ENCODE measurements at places on chromosomes 2 and 18.

- no peak for DNase-seq
Observed at GRCh38 chr2:232890896-232891601, 21.0 kb downstream of the SNORC start.

DNA sequence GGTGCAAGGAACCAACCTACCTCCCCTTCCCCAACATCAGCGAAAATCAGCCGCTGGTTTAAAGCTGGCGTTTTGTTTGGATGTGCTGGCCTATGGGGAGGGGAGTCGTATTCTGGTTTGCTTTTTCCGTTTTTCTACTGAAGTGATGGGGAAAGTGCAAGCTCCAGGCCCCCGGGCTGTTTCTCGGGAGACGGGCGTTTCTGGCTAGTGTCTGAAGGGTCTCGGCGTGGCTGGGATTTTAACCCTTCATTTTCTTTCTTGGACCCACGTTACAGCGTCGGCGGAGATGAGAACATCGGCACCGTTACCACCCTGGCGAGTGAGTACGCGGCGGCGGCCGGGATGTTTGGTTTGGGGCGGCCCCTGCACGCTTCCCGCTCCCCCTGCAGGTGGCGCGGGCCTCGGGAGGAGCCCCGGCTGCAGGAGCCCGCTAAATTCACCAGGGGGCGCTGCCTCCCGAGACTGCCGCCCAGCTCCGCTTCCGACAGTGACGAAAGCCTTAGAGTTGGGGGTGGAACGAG lies 70.7 kb downstream of the PLB1 start:
- DNase-seq = peak; percentile 84

- peak; percentile 7 for DNase-seq
Observed at GRCh38 chr2:32064021-32064601, 755 bp downstream of the SPAST start.

GRCh38 chr2:169095621-169096105 lies 26.3 kb downstream of the DHRS9 start:
- DNase-seq = no peak

DNA sequence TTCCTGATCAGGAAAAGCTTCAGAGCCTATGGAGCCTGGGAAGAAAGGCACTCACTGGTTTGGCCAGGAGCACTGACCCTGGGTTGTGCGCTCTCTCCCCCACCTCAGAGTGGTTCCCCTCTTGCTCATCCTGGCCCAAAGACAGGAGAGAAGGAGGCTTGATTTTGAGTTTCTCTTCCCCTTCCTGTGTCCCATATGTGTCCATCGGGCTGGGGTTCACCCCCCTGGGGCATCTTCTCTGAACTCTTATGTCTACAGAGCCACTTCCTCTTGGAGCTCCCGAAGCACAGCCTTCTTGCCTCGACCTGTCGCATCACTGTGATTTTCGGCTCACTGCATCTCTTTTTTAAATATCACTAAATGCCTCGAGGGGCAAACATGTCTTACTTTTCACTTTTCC lies 692.3 kb downstream of the RNF144A start:
- DNase-seq = no peak

DNA sequence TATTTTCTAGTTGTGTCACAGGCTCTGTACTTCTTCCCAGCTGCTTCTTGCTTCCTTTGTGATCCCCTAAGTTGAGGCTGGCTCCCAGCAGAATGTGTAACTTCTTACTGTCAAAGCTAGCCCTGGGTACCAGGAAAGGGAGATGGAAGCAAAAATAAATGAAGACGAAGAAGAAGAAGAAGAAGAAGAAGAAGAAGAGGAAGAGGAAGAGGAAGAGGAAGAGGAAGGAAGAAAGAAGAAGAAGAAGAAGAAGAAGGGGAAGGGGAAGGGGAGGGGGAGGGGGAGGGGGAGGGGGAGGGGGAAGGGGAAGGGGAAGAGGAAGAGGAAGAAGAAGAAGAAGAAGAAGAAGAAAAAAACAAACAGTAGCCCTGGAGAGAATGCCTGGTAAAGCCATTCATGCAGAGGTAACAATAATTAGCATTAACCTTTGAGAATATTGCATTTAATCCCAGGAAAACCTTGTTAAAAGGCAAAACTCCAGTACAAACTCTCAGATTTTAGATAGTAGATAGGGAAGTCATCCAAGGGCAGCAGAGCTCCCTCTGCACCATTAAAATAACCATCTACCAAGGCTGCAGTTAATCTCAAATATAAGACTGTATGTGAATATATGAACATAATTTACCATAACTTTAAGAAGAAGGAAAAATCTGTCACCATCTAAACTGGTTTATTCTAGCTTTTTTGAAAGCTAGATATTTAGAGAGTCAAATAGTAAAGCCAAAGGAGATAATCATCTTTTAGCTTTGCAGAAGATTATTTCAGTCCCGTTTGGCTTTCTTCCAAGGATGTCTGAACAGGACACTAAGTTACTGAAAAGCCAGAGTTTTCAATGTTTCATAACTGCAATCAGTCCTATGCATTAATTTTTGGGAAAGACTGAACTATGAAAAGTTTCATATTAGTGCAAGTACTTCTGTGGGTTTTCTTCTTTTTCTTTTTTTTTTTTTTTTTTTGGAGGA lies 44.3 kb upstream of the FBXO11 start:
- no peak for DNase-seq

- DNase-seq = no peak
Observed at GRCh38 chr18:371609-371982, 103.7 kb upstream of the THOC1 start.

DNA sequence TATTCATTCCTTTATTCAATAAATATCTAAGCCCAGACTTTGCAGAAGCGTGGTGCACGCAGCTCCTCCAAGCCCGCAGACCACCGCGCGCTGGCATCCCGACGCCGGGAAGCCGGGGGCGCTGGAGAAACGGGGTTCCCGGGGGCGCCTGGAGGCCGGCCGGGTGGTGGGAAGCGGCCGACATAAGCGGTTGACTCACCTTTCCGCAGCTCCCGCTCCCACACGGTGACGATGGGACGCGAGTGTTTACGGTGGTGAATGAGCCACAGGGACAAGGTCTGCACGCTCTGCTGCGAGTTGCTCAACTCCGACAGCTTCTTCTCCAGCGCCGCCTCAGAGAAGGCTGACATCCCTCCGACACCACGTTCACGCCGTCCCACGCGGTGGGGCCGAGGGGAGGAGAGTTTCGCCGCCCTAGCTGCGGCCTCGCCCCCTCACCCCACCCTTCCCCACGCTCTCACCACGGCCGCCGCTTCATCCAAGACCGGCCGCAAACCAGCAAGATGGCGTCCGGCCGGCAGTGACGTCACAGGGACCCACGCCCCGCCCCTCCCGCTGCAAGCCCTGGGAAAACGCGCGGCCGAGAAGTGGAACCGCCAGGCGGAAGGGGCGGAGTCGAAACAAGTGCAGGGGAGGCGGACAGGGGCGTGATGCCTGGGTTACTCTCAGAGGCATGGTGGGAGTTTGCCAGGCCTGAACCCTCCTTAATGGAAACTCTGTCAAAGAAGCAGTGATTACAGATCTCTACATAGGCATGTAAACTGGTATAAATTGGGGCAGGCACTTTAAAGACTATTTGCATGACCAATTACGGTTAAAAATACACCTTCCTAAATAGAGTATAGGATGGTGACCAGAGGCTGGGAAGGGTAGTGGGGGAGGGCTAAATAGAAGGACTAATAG lies at the start of gene RPRD1A:
Gene RPRD1A, minus strand, starts transcription at position 505 of the 903 bp plus-strand sequence. Its CDS starts 155 bp downstream, at position 350.
- peak; percentile 98 for DNase-seq

- no peak for DNase-seq
Observed at GRCh38 chr2:174059884-174060244, 94.7 kb upstream of the SP3 start.

- no peak for DNase-seq
Observed at GRCh38 chr2:46861916-46862315, 53.7 kb downstream of the MCFD2 start.

- no peak for DNase-seq
Observed at GRCh38 chr2:126730655-126731054, 74.7 kb downstream of the GYPC start.

DNA sequence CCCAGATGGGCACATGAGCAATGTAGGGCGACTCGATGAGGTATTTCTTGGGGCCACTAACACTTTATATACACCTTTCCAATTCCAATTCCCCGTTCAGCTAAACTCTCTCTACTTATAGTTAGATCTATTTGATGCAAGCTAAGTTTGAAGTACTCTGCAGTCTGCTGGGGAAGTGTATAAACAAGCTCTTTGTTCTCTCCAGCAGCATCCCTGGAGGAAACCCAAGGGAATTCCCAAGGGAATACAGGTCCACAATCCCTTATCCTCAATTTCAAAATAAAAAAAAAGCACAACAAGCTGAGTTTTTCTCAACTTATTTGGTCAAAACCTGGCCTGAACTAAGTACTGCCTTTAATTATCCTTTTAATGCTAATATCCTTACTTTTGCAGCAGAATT lies 433.3 kb downstream of the NBAS start:
- DNase-seq = no peak

DNA sequence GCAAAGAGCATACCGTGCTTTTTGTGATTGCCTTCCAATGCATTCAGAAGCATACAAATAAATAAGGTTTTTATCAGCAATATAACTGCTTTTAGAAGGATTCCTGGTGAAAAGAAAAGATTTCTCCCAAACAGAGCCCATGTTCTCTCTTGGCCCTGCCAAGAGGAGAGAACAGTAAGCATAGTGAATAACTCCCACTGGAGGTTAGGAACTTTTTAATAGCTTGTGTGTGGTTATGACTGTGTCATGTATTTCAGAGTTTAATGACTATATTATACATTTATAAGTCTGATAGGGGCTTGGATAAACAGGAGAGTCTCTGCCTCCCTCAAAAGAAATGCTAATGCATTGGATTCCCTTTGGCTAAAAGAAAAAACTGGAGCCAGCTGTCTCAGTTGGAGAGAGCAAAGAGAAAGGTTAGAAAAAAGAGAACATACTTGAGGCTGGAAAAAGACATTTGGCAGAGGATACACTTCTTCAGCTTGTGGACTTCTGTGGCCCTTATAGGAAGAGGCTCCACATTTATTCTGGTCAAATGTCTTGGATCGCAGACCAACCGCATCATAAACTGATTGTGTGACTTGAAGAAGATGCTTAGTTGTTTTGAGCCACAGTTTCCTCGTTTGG lies 63.0 kb upstream of the SPRED2 start:
- no peak for DNase-seq

GRCh38 chr2:102703748-102704147 lies 58.1 kb upstream of the TMEM182 start:
- no peak for DNase-seq

- DNase-seq = no peak
Observed at GRCh38 chr2:102518170-102518569, 45.1 kb downstream of the SLC9A4 start.

DNA sequence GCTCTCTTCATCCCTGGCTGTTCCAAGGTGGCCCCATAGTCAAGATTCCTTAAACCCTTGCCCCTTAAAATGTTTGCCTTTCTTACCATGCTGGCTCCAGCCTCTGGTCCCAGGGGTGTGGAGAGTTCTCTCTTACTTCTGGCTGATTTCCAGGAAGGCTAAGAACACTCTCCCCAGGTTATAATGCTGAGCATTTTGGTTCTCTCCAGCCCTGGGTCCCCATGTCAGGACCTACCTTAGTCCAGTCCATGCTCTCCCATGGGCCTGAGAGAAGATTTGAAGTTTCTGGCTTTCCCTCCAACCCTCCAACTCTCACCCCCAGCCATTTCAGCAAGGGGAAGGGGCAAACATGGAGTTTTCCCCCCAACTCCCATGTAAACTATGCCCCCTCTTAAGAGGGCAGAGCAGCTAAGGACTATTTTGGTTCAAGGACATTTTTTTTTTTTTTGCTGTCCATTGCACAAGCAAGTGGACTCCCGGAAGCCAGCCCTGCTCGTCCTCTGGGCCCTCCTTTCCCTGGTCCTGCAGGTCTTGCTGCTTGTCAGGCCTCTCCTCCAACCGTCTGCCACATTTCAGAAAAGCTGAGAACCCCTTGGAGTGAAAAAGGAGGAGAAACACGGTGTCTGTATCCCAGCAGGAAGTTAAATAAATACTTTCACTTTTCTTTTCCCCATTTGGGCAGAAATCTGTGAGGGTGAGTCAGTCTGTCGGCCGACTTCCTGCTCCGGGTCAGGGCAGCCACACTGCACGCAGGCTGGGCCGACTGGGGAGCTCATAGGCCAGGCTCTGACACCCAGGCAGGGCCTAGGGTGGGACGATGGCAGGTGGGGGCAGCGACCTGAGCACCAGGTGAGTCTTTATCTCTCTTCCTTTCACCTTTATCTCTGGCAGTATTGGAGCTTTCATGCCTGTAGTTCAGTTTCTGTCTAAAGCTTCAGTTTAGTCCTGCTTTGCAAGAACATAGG lies at the start of gene SP140L:
Gene SP140L, plus strand, starts transcription at position 741 of the 965 bp plus-strand sequence. Its CDS starts 77 bp downstream, at position 818.
- DNase-seq = peak; percentile 75

DNA sequence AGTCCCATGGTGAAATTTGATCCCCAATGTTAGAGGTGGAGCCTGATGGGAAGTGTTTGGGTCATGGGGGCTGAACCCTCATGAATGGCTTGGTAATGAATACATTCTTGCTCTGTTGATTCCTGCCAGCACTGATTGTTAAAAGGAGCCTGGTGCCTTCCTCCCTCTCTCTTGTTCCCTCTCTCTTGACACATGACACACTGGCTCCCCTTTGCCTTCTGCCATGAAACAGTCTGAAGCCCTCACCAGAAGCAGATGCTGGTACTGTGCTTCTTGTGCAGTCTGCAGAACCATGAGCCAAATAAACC lies 30.6 kb upstream of the EPC2 start:
- no peak for DNase-seq

DNA sequence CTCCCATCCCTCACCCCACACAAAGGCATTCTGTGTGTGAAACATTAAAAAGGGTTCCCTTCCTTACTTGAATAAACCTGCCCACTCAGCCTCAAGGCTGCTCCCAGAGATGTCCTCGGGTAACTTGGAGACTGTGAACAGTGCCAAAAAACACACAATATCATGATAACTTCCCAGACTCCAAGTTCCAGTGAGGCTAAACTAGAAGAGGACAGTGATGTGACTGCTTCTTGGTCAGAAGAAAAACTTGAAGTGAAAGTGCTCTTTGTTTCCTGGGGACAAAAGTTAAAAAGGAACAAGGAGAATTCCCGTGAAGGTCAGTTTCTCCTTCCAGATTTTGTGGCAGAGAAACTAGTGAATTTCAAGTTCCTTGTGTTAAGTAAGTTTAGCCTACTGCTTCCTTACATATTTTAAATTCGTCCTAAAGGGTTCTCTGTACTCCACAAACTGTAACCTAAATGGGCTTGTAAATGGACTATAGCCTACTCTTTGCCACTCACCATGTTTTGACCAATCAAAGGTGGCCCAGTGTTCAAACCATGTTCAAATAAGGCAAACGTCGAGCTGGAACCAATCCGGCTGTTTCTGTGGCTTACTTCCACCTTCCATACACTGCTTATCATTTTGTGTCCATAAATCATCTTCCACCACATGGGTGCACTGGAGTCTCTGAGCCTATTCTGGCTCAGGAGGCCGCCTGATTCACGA lies 20.4 kb downstream of the TPRKB start:
- DNase-seq = no peak

DNA sequence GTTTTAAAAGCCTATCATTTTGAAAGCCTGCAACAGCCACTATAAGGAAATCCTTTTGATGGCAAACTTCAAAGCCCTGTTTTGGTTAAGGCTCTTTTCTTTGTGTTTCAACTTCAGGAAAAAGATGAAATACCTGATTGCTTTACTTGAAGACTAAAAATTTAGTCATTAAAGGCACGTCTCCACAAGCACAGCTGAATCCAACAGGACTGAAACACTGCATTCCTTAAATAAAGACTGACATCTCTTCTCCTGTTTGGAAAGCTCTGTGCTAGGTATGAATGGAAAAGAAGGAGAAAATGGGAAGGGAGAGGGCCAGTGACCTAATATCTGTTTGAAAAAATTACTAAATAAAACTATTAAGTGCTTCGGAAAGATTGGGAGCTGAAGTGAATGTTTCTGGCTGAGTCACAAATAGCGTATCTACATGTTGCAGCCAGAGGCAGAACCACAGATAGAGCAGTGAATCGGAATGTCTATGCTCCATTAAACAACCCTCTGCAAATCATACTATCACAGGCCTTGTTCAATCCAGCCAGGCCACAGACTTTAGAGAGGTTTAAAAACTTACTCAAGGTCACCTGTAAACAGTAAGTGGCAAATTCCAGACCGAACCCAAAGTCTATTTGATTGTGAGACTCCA lies 21.1 kb upstream of the RALBP1 start:
- DNase-seq = no peak
